ENCODE measurements at places on chromosomes 5 and 9.

GRCh38 chr9:2874001-2874750 is 30.3 kb upstream of the PUM3 start:
- no peak for DNase-seq

DNA sequence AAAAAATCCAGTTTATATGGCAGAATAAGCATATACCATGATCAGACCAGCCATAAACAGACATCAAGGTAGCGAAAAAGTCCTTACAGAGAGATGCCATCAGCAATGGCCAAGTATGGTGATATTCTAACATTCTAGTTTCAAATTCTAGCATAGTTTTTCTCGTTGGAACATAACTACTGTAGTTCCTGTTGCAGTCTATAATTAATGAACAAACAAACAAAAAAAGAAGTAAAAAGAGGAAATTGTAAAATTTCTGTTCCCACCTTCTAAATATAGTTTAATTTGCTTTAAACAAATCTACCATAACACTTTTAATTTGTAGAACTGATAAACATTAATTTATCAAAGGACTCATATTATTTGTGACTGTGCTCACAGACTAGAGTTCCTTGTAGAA is 9.9 kb upstream of the CD180 start:
- no peak for DNase-seq

GRCh38 chr5:13359344-13359743 is 585.1 kb downstream of the DNAH5 start:
- no peak for DNase-seq

DNA sequence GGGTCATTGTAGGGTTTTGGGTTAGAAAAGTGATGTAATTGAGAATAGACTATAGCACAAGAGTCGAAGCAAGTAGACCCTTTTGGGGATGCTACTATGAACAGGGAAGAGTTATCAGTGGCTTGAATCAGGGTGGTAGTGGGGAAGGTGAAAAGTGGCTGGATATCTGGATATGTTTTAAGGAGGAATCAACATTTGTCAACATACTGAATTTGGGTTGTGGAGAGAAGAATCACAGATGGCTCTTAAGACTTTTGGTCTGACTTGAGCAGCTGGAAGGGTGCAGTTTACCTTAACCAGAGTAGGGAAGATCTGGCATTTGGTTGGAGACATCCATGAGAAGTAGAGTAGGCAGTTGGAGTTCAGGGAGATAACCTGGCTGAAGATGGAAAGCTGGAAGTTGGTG is 38.5 kb upstream of the FCHO2 start:
- no peak for DNase-seq

DNA sequence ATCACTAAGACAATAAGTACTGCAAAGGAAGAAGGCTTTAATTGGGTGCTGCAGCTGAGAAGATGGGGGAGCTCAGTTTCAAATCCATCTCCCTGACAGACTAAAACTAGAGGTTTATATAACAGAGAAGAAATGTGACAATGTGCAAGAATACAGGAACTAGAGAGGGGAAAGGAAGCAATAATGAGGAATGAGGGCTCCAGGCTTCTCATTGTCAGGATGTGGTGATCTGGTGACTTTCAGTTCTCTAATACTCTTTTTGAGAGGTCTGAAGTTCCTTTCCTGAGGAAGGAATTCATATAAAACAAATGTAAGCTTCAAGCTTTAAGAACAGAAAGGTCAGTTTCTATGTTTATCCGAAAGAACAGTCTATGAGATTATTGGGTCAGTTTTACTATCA is 42.5 kb upstream of the SPATA31E1 start:
- DNase-seq, result no peak

DNA sequence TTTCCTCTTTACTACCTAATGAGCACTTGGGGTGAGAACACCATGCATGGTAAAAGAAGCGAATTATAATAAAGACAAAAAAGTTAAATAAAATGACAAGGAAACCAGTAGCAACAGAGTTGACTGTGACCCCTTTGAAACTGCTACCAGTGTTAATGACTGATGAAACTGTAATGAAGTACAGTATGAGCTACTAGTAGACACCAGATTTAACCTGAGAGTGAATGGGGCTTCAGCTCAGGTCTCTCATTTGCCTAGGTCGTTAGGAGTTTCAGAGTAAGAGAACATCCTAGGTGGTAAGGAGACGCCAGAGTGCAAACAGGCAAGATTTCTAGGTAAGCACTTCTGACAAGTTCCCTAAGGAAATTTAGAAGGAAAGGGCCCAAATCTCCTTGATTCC is 346.4 kb downstream of the BNC2 start:
- DNase-seq, result no peak

DNA sequence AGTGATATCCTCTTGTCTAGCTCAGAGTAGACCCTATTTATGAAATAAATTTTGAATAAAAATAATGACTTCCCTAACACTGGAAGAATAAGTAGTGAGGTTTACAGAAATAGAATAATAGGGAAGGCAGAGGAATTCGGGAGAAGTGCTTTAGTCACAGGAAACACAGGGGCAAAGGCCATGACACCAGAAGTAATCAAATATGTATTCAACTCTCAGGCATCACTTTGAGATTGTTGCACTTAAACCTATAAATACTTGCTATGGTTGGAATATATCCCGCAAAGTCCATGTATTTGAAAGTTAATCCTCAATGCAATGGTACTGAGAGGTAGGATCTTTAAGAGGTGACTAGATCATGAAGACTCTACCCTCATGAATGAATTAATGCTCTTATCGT is 166.8 kb downstream of the YIPF5 start:
- DNase-seq, result no peak

GRCh38 chr9:109940561-109940960 is 160.6 kb downstream of the PALM2AKAP2 start:
- no peak for DNase-seq

- DNase-seq, result no peak
Measured at GRCh38 chr9:24616863-24617262, 71.2 kb upstream of the IZUMO3 start.

- no peak for DNase-seq
Measured at GRCh38 chr5:45089870-45090269, 281.1 kb downstream of the MRPS30 start.

DNA sequence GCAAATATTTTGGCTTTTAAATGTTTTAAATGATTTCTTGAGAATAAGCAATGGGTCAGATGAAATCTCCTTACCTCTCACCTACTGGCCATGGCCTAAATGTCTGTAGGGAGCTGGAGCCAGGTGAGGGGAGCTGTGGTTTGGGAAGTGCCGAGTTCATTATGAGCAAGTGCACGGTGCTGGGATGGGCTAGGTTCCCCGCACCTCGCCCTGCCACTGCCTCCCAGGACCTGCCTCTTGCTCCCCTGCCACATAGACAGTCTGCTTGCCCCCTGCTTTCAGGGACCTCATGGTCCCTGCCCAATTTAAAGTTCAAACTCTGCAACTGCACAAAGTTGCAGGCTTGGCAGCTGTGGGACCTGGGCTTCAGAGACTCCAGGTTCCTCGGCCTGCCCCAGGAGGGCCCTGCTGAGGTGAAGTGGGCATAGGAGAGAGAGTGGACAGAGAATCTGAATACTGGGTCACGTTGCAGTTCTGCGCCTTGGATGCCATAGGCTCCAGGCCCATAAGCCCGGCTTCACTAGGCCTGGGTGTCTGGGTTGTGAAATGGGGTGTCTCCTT is 5.4 kb downstream of the OR13J1 start:
- no peak for DNase-seq

DNA sequence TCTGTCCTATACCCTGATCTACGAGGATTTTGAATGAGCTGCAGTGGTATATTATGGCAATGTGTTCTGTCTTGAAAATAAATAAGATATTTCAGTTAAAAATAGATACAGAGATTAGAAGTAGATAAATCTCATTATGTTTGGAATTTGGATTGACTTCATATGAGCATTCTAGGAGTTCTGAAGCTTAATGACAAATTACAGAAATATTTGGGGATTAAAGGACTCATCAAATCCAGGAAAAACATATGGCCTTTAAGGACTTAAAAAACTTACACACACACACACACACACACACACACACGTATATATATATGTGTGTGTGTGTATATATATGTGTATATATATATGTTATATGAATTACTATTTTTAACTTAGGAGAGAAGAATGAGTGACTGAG is 446.9 kb upstream of the CD180 start:
- DNase-seq, result no peak

All from sigmoid colon (tissue), 7 donors.